ENCODE measurements at places on chromosomes 16 and 17.
A peak's percentile ranks its signal among the peaks of the same experiment; 100 is the strongest.

GRCh38 chr17:82570277-82570676 is 50.7 kb downstream of the FOXK2 start:
- DNase-seq: no peak

DNA sequence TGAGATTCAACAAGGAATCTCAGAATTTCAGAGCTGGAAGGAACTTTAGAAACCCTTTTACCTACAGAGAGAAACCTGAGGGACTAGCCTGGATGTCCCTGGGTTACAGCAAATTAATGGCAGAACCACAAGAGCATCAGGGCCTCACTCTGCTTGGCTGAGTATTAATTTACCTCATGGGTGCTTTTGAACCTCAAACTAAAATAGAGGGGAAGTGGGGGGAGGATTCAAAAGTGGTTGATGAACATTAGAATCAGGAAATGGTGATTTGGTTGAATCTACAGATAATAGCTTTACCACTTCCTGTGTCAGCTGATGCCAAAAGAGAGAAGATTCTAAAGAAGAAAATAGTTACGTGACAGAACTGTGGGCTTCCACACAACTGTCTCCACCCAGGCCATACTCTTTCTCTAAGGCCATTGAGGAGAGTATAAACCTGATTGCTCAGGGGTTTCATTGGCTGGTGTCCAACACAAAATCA is 11.3 kb upstream of the SKAP1 start:
- DNase-seq: no peak

DNA sequence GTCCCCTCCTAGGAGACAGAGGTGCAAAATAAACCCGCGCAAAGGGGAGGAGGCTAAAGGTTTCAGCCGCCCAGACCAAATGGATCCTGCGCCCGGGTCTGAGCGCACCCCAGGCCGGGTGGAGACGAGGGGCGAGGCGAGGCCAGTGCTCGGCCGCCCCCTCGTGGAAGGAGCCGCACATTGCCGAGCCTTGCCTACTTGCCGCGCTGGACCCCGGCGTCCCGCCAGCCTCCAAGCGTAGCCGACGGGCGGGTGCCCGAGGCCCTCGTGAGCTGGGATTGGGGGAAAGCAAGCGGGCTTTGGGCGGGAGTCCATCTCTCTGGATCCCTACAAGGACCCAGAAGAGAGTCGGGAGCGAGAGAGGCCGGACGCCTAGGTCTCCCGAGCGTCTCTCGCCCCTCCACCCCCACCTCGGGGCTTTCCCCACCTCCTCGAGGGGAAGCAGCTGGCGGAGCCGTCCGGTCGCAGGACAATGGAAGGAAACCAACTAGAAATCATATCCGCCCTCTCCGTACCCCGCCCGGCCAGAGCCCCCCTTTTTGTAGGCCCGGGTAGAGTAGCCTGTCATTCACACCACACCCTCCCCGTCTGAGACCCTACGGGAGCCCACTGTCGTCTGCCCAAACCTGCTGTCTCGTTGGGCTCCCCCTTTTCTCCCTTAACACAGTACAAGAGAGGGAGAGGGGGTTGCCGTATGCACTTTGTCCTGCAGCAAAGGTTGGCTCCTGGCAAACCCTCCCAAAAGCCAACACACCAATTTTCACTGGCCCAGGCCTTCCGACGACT is 664 bp upstream of the BCL6B start:
- DNase-seq: peak; percentile 79

DNA sequence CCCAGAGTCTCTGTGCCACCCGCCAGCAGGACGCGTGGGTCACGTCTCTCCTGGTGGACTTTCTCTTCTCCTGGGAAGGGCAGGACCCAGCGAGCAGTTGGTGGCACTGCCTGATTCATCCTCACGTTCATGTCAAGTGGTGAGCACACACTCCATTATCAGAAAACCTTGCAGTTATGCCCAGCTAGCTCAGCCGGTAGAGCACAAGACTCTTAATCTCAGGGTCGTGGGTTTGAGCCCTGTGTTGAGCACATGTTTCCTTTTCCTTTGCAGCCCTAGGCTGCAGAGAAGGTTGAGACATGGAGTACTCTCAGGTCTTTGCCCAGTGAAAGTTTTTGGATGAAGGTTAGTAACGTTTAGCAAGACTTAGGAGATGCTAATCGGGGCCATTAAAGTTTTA is 8.0 kb downstream of the OR1F1 start:
- no peak for DNase-seq

- no peak for DNase-seq
Measured at GRCh38 chr16:88772871-88773811, 11.9 kb downstream of the PIEZO1 start.

DNA sequence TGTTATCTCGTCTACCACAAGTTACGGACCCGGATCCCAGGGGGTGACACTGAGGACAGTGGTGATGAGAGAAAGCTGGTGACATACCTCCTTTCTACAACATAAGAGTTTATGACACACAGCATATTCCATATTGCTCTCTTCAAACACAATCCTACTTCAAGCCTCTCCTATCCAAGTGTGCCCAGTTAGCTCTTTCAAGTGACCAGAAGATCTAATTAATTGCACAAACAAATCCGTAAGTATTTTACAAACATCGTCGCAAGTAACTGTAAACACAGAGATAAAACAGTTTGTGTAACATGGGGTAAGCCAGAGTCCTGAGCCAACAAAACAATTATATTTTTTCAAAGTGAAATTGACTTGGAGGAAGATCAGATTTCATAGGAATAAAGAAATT is 235.0 kb downstream of the CHD9NB start:
- no peak for DNase-seq

- DNase-seq: no peak
Measured at GRCh38 chr16:72371307-72372086, 199.5 kb upstream of the PMFBP1 start.

GRCh38 chr16:733382-734207 is 6.7 kb downstream of the HAGHL start:
- DNase-seq: peak; percentile 24

DNA sequence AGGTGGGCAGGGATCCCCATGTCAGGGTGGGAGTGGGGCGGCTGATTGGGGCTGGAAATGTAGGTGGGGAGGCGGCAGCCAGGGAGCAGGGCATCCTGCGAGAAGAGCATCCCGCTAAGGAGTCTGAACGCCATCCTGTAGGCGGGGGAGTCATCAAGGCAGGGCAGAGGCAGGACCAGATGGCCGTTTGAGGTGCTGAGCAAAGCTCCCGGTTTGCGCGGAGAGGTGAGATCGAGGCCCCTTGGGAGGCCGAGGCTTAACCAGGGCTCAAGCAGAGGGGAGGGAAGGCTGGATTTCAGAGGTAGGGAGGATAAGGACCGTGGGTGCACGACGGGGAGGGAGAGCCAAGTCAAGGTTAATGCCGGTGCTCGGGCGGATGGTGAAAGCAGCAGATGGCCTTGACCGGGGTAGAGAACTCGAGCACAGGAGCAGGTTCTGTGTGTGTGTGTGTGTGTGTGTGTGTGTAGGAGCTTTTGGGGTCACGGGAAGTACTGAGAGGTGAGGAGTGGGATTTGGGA is 472 bp upstream of the NME2 start:
- no peak for DNase-seq

GRCh38 chr17:17692353-17693252 is 11.3 kb downstream of the RAI1 start:
- DNase-seq: no peak

- DNase-seq: no peak
Measured at GRCh38 chr17:7748076-7748775, 30.7 kb downstream of the DNAH2 start.

- DNase-seq: no peak
Measured at GRCh38 chr16:22340945-22341344, 33.5 kb downstream of the CDR2 start.

DNA sequence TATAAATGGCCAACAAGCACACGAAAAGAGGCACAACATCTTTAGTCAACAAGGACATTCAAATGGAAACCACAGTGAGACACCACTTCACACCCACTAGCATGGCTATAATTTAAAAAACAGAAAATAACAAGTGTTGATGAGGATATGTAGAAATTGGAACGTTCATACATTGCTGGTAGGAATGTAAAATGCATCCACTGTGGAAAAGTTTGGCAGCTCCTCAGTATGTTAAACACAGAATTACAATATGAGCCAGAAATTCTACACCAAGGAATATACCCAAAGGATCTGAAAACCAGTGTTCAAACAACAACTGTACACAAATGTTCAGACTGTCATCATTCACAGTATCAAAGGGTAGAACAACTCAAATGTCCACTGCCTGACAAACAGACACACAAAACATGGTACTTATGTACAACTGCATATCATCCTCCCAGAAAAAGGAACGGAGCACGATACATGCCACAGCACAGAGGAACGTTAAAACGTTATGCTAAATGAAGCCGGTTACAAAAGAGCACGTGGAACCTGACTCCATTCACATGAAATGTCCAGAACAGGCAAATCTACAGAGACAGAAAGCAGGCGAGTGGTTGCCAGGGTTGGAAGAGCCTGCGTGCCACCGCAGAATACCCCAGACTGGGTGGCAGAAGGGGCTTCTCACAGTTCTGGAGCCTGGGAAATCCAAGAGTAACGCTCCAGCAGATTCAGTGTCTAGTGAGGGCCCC is 32.8 kb upstream of the METRNL start:
- no peak for DNase-seq

- no peak for DNase-seq
Measured at GRCh38 chr17:73281928-73282327, 20.2 kb upstream of the CPSF4L start.

- DNase-seq: no peak
Measured at GRCh38 chr17:13541032-13541480, 60.7 kb downstream of the HS3ST3A1 start.

DNA sequence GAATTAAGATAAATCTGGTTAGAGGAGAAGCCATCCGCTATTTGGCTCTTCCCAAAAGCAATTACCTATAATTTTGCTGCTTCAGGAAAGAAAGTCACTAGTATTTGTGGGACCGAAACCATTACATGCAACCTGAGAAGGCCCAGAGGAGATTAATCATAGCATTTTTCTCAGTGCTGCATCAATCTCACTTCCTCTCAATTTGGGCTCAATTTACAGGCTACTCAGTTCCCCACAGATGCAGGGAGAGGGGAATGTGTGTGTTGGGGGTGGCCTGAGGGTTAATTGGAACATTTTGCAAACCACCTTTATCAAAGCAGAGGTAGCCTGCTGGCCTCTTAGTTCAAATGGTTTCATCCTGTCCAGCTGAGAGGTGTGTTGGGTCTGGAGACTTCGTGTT is 394.7 kb upstream of the ASIC2 start:
- DNase-seq: no peak

DNA sequence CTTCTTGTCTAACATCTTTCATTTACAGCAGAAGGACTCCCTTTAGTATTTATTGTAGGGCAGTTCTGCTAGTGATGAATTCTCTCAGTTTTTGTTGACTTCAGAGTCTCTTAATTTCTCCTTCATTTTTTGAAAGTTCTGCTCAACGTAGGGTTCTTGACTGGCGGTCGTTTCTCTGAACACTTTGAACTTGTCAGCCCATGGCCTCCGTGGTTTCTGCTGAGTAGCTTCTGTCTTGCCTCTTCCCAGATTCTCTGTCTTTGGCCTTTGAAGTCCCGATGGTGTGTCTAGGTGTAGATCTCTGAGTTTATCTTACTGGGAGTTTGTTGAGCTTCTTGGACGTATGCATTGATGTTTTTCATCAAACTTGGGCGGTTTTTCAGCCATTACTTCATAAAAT is 13.4 kb downstream of the GAA start:
- no peak for DNase-seq

DNA sequence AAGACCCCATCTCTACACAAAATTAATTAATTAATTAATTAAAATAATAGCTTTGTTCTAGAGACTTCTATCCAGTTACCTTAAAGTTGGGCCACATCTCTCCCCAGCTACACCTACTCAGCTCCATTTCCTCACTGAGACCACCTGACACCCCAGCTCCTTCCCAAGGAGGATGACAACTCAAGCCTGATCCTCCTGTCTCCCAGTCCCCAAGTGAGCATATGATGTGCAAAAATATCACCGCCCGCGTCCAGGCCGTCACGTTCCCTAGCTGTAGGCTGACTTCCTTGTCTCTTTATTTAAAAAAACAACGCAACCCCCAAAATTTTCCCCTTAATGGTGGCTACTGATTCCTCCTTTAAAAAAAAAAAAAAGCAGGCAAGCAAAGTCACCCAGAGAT is 120.2 kb upstream of the RCVRN start:
- no peak for DNase-seq

DNA sequence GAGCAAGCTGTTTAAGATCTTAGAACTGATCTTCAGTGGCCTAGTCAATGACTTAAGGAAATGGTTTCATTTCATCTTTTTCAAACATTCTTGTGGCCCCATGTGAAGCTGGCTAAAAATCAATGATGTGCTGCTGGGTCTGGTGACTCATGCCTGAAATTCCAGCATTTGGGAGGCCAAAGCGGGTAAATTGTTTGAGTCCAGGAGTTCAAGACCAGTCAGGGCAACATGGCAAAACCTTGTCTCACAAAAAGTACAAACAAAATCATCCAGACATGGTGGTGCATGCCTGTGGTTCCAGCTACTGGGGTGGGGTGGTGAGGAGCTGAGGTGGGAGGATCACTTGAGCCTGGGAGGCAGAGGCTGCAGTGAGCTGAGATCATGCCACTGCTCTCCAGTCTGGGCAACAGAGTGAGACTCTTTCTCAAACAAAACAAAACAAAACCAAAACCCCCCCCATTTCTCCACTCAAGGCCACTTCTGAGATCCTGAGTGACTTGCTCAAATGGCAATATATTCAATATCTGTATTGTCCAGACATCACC is 17.4 kb upstream of the COL1A1 start:
- no peak for DNase-seq

DNA sequence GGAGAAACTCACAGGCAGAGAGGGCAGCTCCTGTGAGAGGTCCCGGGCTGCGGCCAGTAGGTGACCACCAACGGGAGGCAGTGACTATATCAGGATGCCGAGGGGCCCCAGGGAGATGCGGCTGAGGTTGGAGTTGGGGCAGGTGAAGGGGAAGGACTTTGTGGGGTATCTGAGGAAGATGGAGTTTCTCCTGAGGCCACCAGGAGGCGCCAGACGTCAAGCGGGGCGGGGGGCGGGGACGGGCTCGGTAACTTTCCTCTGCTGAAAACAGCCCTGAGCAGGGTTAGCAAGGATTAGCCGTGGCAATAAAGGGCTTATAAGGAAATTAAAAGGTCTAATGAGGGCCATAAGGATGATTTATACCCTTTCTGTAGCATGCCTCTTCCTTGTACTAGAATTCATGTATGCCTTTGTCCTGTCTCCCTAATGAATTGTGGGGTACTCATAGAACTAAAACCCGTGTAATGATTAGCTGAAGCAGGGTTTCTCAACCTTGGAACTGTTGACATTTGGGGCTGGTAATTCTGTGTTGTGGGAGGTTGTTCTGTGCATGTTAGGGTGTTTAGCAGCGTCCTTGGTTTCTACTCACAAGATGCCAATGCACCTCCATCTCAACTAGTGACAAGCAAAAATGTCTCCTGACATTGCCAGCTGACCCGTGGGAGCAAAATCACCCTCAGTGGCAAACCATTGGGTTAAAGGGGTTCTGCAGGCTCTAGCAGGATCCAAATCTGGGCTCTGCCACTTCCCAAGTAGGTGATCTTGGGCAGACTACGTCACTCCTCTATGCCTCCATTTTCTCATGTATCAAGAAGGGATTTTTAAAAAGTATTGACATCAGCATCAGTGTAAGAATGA is 74.8 kb upstream of the GRIN2A start:
- DNase-seq: peak; percentile 29

Measured in stimulated activated CD4-positive, alpha-beta T cell treated with anti-CD3 and anti-CD28 coated beads, Interleukin-1b, Interleukin-23, amount 100 ng/mL, for 48 hours (primary cell).